Progenitor cell of endocrine pancreas (in vitro differentiated cells): ENCODE measurements at places on chromosomes 4 and X. TPM values are rescaled to one million over a fixed set of nuclear protein-coding genes. Genes with fewer than 3 reads are reported as not detected.

GAGE12H gene
- total RNA-seq = not detected in 2 replicates

GPR82 gene
- total RNA-seq = not detected in 2 replicates

KIAA1210 gene
- total RNA-seq = not detected in 2 replicates

DNA sequence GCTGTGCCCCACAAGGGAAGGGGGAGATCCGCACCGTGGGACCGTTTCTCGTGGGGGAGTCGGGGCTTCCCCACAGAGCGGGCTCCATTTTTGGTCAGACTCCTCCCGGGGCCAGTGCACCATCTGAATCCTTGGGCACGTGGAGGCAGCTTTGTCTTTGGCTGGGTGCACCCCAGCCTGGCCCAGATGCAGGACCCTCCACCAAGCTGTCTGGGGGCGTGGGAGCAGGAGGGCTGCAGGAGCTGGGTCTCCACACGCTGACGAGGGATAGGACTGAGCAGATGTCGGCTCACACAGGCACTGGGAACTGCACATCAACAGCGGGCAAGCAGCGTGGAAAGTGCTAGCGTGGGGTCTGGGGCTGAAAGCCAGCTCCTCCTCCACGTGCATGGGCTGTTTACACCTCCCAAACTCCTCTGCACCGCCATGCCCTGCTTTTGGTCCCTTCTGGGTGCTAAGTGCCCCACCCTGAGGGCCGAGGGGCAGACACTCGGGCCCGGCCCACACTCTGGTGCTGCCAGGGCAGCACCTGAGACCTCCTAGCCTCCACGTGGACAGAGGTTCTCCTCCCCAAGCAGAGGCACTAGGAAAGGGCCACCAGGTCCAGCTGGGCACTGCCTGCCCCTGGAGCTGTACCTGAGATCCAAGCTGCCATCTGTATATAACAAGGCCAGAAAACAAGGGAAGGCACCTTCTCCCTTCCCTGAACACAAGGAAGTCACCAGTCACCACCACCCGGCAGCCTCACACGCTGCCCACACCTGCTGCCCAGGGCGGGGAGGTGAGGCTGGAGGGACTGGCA lies 13.8 kb downstream of the DGKQ start:
- DNase-seq = no peak

DNA sequence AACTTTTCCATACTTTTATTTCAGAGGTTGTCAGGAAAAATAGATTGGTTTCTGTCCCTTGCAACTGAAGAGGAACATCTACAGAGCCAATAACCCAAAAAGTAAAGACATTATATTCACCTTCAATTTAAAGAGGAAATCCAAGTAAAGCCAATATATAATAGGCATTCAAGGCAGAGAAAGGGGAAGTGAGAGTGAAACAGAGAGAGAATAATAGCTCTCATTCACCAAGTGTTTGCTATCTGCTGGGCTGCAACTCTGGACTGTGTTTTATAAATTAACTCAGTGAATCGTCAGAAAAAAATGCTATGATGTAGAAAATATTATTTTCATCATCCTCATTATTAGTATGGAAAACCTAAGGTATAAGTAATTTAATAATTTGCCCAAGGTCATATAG lies 448.5 kb downstream of the TRAM1L1 start:
- no peak for DNase-seq

DNA sequence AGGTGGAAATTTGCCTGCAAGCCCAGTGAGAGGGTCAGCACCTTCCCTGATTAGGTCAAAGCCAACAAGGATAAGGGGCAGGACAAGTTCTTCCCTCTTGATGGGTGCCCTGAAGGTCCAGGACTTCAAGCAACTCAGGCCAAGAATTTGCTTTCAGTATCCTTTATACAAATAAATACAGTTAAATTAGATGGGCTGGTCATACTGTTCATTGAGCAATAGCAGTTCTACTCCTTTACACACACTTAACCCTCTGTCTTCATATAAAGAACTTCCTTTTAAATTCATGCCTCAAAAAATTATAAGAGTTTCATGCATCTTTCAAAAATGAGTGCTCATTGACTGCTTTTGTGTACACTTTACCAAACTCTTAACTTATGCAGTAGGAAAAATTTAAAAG lies 392.0 kb downstream of the SPRY1 start:
- no peak for DNase-seq

DNA sequence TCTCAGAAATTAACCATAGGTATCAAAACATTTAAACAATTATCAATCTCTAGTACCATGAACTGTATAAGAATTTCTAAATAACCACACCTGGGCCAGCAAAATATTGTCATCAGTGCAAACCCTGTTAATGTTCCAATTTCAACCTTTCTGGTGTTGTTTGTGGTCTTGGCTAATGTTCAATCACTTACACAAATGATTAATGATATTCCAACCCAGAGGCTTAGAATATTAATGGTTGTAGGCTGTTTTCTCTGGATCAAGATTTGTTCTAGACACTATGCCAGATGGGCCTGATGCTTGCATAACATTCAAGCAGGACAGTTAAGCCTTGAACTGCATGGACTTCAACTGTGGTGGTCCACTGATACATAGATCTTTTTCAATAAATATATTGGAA lies 69.1 kb downstream of the HS3ST1 start:
- no peak for DNase-seq

DNA sequence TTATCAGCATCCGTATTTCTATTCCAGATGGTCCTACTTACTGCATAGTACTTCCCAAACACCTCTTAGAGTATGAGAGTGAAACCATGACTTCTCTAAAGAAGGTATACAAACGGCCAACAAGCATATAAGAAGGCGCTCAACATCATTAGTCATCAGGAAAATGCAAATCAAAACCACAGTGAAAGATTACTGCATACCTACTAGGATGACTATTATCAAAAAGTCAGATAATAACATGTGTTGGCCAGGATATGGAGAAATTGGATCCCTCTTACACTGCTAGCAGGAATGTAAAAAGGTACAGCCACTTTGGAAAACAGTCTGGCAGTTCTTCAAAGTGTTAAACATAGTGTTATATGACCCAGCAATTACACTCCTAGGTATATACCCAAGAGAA lies 215.3 kb upstream of the CXorf66 start:
- DNase-seq = no peak
